ENCODE measurements at places on chromosomes 12 and 14.

GRCh38 chr12:6773590-6774351 is 1.5 kb downstream of the LAG3 start:
- no peak for DNase-seq

DNA sequence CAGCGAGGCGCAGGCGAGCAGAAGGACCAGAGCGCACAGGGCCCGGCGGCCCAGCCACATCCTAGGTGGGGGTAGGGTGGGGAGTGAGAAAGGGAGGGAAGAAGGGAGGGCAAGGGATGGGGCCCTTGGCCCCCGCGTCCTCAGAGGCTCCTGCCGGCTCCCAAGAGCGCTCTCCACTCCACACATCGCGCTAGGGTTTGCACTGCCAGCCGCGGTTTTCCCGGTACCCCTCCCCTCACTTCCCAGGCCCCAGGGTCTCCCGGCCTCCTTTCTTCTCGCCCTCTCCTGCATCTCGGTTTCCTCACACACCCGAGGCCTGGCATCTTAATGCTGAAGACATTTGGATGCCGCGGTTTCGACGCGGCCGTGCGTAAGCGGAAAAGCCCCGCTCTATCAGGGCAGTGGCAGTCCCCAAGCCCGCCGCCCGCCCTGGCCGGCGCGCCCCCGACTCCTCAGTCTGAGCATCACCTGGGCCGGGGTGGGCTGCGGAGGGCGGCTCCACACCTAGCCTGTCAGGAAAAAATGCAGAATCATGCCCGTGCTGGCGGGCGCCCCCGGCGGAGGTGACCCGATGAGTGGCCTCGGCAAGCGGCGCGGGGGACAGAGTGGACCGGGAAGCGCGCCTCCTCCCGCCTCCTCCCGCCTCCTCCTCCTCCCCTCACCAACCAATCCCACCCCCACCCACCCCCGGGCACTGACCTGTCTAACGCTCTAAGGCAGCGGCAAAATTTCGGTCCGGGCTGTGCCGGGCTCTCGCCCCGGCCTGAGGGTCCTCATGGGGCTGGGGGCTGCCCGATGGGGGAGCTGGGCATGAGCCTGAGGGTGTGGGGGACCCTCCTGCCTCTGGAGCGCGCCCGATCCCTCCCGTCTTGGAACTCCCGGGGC is 686 bp downstream of the B4GALNT1 start:
- no peak for DNase-seq

DNA sequence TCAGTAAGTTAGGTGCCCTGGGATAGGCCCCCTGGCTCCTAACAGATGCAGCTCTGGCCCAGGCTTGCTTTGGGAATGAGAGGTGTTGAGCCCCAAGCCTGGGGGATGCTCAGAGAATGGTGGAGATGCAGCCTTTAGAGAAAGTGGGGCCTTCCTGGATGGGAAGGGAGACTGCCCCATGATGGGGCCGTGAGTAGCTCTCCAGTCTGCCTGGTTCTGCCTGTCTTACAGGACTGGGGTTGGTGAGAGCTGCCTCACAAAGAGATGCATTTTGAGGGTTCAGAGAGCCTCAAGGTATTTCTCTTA is 523 bp upstream of the VRTN start:
- no peak for DNase-seq

GRCh38 chr12:43493261-43493797 is 58.7 kb downstream of the ADAMTS20 start:
- DNase-seq: no peak

GRCh38 chr14:75757644-75758402 is 96.8 kb downstream of the TTLL5 start:
- no peak for DNase-seq

DNA sequence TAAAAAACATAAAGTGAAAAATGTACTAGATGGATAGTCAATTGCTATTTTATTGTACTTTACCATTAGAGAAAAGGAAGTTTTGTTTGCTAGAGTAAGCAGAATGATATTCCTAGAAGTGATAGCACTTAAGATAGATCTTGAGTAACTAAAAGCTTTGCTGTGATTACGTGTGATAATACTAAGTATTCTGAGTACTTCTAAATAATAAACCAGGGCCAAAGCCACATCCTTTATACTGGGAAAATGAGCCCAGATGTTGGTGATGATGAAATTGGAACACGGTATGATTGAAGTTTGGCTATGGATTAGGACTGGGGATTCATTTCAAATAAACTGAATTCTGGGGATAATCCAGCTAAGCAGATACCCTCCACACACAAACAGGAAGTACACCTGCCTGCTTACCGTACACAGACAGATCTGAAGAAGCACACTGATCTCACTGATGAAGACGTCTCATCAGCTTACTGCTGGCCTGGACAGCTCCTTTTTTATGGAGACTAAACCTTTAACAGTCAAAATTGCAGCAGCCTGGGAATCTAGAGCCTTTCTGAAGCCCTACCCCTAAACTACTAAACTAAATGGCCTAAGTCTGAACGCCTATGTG is 199.8 kb downstream of the LRFN5 start:
- DNase-seq: no peak

GRCh38 chr14:99382071-99382470 is 98.6 kb downstream of the SETD3 start:
- no peak for DNase-seq

DNA sequence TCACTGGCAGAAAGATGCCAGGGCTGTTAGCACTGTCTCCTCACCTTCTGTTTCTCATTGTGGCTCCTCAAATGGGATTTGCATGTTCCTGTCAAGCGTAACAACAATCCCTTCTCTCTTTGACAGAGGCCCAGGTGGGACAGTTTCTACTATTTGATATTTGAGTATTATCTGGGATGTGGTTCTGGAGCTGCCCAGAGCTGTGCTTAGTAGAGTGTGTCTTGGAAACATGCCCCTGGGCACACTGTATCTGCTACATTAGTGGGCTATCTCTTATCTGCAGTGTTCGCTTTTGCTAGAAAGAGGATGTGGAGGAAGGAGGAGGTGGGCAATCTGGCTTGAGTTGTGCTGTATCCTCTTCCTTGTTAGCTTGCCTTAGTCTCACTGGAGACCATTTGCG is 3.8 kb upstream of the ACADS start:
- DNase-seq: no peak

GRCh38 chr12:115762936-115763335 is 514.6 kb downstream of the MED13L start:
- DNase-seq: no peak

DNA sequence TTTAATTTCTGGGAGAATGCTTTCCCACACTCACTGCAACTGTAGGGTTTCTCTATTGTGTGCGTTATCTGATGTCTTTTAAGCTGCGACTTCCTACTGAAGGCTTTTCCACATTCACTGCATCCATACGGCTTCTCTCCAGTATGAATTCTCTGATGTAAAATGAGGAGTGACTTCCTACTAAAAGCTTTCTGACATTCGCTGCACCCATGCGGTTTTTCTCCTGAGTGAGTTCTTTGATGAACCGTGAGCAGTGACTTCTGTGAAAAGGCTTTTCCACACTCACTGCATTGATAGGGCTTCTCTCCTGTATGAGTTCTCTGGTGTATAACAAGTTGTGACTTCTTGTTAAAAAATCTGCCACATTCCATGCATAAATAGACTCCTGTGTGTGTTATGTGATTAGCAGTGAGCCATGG is 29.7 kb downstream of the ZNF605 start:
- no peak for DNase-seq

DNA sequence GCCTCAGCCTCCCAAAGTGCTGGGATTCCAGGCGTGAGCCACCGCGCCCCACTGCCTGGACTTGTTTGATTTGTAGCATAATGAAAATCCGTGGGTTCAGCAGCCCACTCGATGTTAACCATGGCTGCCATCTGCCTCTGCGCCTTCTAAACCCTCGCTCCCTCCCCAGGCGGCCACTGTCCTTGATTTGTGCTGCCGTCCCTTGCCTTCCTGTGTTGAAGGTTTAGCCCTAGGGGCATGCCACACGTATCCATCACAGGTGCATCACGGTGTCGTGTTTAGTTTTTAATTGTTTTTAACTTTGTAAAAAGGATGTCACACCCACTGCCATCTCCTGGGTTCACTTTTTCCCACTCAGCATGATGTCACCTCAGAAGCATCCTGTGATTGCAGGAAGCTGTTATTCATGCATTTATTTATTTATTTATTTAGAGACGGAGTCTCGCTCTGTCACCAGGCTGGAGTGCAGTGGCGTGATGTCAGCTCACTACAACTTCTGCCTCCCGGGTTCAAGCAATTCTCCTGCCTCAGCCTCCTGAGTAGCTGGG is 24.5 kb upstream of the ULK1 start:
- no peak for DNase-seq

DNA sequence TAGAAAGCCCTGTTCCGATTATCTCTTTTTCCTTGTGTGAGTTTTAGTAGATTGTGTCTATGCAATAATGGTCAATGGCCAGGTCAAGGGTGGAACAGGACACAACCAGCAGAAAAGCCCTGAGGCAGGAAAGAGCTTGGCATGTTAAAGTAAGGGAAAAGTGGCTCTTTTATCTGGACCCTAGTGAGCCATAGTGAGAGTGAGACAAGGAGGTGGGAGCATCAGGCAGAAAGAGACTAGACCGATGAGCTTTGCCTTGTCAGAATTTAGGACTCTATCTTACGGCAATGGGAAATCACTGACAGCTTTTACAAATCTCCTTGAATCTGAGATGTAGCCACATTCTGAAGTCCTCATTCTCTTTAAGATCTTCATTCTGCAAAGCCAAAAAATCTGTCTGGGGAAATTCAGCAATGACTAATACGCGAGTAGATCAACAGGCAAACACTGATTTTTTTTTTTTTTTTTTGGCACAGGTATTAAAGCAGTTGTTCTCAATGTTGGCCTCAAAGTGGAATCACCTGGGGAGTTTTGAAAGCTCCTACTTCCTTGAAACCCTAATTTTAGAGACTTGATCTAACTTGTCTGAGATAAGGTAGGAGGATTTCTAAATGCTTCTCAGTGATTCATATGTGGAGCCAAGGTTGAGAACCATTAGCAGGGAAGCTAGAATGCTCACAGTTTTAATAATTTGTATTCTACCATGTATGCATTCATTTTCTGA is 33.9 kb downstream of the TMEM19 start:
- no peak for DNase-seq

DNA sequence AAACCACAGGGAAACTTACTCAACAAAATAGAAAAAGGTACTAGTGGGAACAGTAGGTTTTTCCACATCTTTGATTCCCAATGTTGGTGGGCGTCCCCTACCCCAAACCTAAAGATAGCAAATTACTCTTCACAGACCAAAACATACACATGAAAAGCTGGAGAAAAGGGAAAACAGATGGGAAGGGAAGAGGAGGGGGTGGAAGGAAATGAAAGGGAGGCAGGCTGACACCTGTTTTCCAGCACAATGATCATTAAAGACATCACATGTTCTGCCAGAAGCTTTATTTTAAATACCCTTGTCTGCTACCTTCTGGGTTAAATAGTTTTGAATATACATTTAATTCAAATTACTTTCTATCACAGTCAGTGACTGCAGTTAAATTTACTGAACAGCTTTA is 1617.9 kb upstream of the SEL1L start:
- DNase-seq: no peak

GRCh38 chr12:116303066-116303465 is 25.6 kb upstream of the MED13L start:
- DNase-seq: no peak

All from activated CD8-positive, alpha-beta memory T cell treated with anti-CD3 and anti-CD28 coated beads for 48 hours (primary cell).